ENCODE measurements at places on chromosomes 4 and X.

DNA sequence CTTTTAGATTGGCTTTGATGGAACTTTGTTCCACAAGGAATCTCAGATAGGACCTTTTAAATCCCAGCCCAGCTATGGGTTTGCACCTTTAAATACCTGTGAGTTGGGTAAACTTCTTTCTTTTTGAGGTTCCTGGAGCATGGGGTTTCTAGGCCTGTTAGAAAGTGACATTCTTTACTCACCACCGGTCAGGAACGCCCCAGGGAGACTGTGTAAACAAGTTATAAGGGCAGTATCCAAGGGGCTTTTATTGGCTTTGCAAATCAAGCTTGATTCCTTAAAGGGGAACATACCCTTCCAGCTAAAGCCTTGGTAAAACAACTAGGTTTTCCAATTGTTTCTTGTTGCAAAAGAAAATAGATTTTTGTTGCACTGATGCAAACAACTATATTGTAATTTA, 93.4 kb downstream of the TENT5D start:
- DNase-seq, result no peak

GRCh38 chr4:172813359-172813923, 355.2 kb upstream of the GALNT7 start:
- DNase-seq, result peak; percentile 49

DNA sequence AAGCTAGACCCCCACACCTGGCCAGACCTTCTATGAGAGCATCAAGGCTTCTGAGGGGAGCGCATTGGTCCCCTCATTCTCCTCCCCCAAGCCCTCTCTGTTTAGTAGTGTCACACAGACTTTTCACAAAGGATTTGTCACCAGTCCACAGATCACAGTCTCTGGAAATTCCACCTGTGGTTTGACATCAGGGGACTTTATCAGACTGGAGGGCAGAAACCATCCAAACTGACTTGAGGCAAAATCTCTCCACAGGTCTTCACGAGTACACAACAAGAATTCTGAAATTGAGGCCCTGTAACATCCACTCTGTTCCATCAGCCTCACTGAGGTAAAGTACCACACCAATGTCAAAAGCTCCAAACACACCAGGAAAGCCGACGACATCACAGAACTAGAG, 112.5 kb downstream of the SH3KBP1 start:
- no peak for DNase-seq

- DNase-seq, result peak; percentile 61
Observed at GRCh38 chr4:100823066-100823992, 305.5 kb upstream of the EMCN start.

DNA sequence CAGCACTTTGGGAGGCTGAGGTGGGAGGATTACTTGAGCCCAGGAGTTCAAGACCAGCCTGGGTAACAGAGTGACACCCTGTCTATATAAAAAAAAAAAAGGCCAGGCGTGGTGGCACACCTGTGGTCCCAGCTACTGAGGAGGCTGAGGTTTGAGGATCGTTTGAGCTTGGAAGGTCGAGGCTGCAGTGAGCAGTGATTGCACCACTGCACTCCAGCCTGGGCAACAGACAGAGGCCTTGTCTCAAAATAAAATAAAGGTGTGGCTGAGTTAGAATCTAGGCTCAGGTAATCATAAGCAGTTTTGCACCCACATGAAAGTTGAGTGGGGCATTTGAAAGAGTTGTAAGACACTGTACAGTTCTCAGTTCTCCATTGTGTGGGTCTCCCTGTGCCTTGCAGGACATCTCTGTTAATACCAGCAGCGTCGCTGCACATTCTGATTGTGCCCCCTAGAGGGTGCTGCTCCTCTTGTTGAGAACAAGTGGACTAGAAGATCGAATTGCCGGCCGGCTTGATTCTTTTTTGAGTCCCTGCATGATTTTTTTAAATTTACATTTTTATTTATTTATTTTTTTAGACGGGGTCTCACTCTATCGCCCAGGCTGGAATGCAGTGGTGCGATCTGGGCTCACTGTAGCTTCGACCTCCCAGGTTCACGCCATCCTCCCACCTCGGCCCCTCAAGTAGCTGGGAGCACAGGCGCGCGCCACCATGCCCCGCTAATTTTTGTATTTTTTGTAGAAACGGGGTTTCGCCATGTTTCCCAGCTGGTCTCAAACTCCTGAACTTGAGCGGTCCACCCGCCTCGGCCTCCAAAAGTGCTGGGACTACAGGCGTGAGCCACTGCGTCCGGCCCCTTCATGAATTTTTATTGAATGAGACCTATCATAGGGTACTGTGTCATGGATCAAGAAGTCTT, 73.6 kb upstream of the RBMX start:
- peak; percentile 67 for DNase-seq

DNA sequence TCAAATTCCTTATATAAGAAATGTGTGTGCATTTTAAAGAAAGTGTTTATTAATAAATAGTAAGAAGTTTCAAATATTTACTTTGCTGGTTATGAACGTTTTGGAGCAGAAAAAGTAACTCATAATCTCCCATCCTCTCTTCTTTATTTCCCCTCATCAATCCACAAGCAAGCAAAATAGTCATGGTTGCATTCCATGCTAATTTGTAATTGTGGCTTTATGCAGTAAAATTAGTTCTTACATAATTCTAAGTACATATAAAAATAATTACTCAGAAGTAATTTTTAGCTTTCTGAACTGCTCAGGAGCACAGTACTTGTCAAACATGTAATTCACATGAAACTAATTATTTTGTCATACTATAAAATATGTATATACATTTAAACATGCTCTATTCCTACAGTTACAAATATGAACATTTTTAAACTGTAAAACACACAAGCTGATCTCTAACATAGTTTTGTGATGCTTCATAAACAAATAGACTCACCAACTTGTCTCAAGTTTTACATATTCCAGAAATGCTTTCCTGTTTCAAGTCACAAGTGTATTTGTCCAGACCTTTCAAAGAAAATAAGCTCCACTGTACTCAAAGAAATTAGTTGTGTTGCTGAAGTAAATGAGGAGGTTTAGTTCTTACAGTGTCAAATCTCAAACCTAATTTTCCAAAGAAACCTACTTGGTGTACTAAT, 218.9 kb downstream of the PABPC4L start:
- DNase-seq, result peak; percentile 51

GRCh38 chrX:133776072-133776471, 209.3 kb downstream of the GPC3 start:
- peak; percentile 6 for DNase-seq

DNA sequence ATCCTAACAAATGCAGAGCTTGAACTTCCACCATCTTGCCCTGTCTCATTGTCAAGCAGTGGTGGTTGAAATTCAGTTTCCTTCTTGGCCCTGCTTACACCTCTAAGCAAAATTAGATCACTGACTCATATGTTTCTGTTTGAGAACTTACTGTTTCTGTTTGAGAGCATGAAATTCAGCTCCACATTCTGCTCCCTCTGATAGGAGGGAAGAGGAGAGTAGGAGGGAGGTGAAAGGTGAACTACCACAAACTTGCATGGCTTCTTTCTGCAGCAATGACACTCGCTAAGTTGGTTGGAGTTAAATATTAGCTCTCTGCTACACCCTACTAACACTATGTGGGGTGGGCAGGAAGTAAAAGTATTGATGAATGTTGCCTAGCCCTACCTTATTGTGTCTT, 117.8 kb upstream of the EDA2R start:
- DNase-seq, result no peak

DNA sequence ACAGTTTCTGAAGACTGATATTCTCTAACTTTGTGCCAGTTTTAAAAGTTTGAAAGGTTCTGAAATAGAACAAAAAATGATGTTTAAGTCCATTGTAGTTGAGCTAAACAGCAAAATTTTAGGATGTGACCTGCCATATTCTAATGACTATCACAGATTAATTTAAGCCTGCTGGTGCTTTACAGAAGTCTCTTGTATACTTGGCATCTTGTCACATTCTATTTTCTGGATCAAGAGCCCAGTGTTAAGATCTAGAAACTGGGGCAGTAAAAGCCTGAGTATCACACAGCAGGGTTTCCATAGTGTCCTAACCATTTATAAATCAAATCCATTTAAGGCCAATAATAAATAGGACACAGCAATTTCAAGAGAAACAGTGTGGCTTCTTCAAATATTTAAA, 12.4 kb downstream of the FSTL5 start:
- DNase-seq, result no peak

GRCh38 chr4:8038719-8039251, 99.1 kb upstream of the AFAP1 start:
- DNase-seq, result no peak

DNA sequence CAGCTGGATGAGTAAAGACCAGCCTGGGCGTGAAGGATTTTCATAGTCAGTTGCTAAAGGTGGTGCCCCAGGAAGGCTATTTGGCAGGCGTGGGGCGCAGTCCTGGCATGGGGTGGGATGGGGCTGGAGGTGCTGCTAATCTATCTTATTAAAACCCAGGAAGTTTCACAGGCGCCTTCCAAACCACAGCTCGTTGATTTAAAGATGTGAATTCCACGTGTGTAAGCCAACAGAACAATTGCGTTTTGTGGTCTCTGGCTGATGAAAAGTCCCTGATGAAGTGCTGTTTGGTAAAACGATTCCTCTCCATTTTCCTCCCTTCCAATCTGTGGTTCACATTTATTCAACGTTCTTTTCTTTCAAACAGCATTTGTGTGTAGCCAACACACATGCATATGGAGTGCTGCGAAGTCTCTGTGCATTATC, 105.0 kb downstream of the TBL1X start:
- no peak for DNase-seq

- DNase-seq, result no peak
Observed at GRCh38 chr4:85910985-85911384, 436.0 kb downstream of the ARHGAP24 start.

- DNase-seq, result no peak
Observed at GRCh38 chr4:22492987-22493386, 22.9 kb downstream of the ADGRA3 start.

GRCh38 chr4:57734104-57734670, 624.0 kb upstream of the IGFBP7 start:
- DNase-seq, result no peak

- no peak for DNase-seq
Observed at GRCh38 chr4:78671903-78672815, 104.0 kb upstream of the BMP2K start.

GRCh38 chr4:140617499-140618248, 48.9 kb upstream of the UCP1 start:
- no peak for DNase-seq

- DNase-seq, result peak; percentile 6
Observed at GRCh38 chr4:52751487-52751911, 274 bp upstream of the ERVMER34-1 start.

DNA sequence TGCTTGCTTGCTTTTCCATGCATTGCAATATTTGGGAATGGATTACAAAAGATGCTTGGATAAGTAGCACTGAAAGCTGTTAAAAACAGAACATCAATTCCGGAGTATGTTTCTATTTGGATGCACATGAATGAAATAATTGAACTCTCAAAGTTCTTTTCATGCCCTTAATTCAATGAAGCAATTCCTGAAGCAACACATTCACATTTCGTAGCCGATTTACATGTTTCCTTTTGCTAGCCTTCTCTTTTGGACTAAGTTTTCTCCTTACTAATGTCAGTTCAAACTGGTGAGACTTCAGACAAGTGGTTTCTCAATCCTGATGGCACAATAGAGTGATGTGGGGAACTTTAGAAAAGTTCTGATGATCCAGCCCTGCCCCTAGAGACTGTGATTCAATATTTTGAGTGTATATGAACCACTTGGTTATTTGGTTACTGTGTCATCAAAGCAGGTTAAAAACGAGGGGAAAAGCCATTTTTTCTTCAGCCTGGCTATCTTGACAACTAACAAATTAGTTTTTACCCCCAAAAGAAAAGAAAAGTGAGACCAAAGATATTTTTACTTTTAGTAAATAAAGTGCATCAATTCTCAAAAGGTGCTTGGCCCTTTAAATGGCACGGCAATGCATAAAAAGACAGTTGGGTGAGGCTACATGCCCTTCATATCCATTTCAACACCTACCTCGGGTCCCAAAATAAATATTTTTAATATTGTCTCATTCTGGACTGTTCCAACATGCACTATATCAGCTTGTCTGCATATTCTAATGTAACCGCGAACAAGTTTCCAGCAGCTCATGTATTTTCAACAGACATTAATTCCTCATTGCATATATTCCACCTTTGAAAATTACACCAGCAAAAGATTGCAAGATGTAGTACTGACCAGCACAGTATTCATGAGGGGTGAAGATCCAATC, 90.1 kb upstream of the RPL34 start:
- no peak for DNase-seq

DNA sequence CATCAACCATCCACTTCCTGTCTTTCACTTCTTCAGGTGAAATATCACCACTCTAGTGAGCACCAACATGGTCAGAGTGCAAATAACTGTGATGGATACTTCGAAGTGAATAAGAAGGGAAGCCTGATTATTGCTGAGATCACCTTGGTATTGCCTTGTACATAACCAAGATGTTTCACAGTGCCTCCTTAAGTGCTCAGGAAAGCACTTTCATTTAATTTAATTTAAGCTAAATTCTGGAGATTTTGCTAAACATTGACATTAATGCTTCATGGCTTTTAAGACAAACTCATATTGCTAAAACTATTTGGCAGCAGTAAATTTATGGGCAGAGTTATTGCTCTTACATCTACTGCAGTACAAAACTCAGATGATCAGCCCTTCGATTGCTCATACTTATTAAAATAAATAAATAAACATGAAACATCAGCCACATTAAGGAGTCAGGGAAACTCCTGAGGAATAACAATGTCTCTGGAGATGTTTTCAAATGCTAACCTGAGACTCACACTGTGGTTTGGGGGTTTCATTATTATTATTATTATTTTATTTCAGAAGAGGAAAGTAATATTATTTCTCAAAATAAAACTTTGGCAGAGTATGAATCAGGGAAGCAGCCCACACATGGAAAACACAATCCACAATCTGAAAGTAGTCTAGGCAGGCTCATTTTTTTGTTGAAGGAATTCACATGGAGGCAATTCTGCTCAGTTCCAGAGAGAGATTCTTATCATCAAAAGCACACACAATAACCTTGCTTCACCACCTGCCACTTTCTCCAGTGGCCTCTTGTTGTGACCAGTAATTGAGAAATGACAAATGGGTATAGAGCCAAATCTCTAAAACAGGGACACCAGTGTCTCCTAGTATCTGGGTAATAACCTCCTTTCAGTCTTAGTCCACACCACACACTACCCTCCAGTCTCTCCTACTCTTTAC, 344.2 kb downstream of the MAPK10 start:
- DNase-seq, result no peak

- peak; percentile 61 for DNase-seq
Observed at GRCh38 chrX:72620550-72621145, 48.0 kb upstream of the HDAC8 start.

All from myocyte (in vitro differentiated cells).